ENCODE measurements at places on chromosomes 2 and 18. TPM values are rescaled to one million over a fixed set of nuclear protein-coding genes. Genes with fewer than 3 reads are reported as not detected.

Gene IL18RAP
- not detected for total RNA-seq

Gene ABHD1
- total RNA-seq, result not detected

Gene SKOR2
- not detected for total RNA-seq

Gene DYNAP
- not detected for total RNA-seq

Gene FOXI3
- total RNA-seq, result not detected

Gene ICOS
- total RNA-seq, result not detected

Gene TRIB2
- total RNA-seq, result 6.5 TPM

Gene TLK1
- total RNA-seq, result 11.8 TPM

Gene RAB12
- total RNA-seq, result 61.3 TPM

DNA sequence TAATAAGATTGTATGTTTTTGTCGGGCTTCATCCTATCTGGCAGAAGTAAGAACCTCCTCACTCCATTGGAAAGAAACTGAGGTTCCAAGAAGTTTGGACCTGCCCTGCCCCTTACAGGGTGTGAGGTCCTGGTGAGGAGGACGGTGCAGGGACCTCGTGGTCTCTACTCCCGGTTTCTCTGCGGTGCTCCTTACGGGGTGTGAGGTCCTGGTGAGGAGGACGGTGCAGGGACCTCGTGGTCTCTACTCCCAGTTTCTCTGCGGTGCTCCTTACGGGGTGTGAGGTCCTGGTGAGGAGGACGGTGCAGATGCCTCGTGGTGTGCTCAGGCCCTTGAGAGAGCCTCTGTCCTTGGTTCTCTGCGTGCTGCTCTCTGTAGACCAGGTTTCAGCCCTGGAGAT lies 5.2 kb downstream of the CTDP1 start:
- DNase-seq, result no peak

DNA sequence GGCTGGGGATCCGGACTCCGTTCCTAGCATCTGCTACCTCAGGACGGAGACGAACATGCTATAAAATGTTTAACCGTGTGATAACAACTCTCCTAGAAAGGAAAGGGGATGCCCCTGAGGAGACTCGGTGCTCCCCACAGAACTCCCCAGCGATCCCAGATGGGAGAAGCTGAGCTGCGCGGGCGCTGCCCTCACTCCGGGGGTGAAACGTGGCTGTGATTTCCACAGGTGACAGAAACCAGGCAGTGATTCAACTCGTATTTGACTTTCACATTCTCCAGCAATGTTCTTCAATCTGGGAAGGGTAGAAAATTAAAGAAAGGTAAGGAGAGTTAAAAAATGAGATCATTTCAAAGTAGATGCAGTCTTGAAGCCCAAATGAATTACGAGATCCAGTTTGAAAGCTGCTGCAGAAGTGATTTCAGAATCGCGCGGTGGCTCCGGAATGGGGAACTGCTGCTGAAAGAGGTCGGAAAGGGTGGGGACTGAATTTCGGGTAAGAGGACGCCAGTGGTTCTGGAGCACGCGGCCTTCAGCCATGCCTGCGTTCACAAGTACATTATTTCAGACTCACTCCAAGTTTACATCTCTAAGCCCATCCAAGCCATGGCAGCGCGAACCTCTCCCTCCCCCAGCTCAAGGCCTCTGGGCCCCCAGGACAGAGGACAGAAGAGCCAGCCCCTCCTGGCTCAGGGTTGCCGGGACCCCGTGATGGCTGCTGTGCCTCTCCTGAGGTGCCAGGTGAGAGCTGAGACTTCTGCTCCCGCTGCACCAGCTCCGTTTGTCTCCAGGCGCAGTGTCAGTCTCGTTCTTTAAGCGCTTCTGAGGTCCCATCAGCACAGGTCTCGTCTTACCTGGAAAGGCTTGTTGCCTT lies 39.5 kb downstream of the ADNP2 start:
- no peak for DNase-seq

GRCh38 chr2:186058614-186059013 lies 320.0 kb downstream of the FSIP2 start:
- DNase-seq, result no peak

DNA sequence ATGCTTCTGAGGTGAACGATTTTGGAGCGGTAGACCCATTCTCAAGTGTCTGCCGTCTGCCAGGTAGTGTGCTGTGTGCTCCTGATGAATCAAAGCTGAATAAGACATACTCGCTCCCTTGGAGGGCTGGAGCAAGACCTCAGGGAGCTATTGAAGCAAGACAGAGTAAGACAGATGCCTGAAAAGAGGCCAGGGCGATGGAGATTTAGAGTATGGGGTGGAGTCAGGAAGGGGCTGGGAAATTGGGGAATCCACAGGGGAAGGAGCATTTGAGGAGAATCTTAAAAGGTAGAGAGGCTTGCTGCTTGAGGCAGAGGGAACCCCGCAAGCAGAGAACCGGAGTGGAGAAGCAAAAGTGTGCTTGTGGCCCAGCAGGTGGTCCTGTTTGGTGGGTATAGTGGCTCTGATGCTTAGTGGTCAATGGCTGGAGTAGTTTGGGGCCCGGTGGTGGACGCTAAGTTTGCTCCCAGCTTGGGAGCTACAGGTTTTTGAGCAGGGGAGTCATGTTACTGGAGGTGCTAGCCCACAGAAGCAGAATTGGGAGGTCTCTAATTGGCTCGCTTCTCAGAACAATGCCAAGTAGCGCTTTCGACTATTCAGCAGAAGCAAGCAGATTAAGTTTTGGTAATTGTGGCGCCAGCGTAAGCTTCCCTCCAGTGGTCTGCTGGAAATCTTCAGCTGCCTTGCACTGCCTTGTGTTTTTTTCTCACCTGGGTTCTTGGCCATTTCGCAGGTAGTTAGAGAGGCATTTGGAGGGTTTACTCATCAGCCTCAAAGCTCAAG lies 2.0 kb downstream of the CNNM4 start:
- peak; percentile 44 for DNase-seq

GRCh38 chr18:3625742-3626091 lies 175.7 kb downstream of the TGIF1 start:
- DNase-seq, result peak; percentile 12

DNA sequence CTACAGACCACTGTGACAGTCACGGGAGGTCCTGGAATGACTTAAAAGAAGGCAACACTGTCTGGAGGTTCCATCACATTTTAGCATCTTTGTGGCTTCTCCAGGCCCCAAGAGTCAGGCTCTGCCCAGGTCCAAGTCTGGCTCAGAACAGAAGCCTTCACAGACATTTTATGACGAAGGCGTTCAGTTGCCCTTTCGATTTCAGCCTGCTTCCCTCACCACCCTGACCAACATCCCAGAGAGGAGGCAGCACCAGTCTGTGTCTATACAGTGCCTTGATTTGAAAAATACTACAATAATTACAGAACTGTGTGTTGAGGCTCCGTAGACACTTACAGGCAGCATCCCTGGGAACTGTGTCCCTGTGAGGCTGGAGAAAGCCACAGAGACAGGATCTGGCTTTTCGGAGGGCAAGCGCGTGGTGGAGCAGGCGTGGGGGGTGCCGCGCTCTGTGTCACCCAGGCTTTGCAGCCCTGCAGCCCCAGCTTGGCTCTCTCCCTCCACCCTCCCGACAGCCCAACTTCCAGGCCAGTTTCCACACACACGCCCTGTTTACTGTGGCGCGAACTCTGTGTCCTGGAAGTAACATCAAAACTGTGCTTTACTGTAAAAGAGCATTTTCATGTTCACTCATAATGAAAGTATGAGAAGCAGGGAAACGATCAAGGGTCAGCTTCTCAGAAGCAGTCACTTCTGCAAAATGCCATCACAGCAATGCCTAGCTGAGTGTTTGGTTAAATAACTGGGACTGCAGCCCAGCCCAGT lies 153.5 kb upstream of the ALKAL2 start:
- no peak for DNase-seq

DNA sequence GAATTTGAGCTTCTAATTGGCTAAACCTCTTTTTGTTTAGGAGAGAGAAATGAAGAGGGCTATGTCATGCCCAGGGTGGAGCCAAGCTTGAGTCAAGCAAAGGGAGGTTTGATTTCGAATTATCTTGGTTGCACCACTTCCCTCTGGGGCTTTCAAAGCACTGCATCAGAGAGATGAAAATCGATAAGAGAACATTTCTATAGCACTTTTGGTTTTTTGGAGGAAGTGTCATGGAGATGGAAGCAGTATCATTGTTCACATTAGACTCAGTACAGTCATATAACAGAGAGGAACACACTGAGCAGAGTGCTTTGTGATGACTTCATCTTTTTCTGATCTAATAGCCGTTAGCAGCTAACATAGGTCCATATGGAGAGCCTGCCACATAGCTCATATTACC lies 120.3 kb upstream of the UXS1 start:
- no peak for DNase-seq

- no peak for DNase-seq
Measured at GRCh38 chr2:66478731-66479316, 43.9 kb downstream of the MEIS1 start.

GRCh38 chr2:157418239-157418641 lies 25.6 kb downstream of the CYTIP start:
- DNase-seq, result no peak

- DNase-seq, result no peak
Measured at GRCh38 chr2:102604769-102605168, 14.6 kb upstream of the SLC9A2 start.

DNA sequence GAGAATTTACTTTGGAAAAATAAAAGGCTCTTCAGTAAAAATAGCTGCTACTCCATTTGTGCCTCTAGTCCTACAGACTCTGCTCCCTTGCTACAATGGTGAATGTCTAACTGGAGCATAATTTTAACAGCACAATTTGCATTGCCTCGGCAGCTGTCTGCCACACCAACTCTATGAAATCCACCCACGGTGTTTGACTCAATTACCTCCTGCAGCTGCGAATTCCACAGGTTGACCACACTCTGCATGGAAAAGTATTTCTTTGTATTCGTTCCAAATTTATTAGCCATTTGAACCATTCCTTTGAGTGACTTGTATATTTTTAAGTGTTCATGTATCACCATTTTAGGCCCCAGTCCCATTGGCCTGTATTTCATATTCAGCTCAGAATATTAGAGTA lies 182.1 kb upstream of the CCDC68 start:
- no peak for DNase-seq

DNA sequence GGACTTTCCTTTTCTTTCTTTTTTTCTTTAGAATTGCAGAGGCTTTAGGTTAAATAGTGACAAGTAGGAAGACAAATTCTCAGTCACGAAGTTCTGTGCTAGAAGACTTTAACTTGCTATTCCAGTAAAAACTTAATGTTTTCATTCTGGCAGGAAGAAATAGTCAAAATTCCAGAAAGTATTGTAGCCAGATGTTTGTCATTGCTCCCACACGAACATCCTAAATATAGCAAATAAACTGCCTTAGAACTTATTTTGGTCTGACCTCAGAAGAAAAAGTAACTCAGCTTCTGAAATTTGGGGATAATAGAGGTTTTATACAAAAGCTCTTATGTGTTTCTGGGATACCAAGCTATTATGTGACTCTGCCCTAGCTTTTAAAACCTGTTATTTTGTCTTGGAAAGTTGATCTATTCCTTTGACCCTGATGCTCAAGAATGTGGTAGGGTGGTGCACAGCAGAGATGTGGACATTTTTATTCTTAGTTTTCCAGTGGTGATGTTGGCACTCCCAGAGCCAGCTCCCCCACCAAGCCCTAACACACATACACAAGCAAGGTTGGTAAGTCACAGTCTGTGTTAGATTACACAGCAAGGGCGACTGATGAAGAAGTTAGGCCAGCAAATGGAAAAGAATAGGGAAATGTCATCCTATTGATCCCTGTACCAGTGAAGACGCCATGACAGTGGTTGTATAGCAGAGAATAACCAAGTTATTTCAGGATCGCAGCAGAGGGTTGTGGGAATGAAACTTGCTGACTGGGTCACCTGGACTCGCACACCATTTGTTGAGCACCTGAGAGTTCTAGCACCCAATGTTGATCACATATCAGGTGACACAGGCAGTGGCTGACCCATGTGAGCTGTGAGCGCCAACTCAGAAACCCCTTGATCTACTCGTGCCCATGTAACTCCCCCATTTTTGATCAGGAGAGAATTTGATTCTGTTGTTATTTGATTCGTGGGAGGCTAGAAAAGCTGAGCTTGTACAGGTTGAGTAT lies 23.7 kb downstream of the FARP2 start:
- no peak for DNase-seq

DNA sequence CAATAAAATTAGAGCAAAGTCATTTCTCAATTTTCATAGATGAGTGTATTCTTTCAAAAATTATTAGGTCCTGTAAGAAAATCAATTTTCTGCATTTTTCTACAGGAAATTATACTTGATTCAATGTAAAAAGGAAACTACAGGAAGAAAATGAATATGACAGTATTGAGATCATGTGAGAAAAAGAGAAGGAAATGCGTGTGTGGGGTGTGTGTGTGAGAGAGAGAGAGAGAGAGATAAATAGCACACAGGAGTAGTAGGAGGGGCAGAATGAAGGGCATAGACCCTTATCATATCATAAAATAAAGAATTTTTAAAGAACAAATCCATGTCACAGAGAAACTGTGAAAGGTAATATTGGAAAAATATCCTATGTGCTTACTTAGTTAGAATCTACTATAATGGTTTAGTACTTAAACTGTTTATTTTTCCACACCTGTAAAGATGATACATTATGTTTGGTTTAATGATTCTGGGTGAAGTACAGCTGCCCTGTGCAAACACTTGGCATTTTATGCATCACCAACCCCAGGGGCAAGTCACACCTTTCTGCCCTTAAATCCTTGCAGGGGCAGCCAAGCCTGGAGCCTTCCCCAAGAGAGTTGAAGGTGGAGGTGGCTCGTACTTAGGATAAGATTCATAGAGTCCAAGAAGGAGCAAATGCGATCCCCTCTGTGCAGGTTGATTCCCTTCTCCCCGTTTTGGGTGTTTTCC lies 276.4 kb downstream of the TGIF1 start:
- no peak for DNase-seq

GRCh38 chr18:44609181-44609941 lies 71.3 kb upstream of the SETBP1 start:
- DNase-seq, result no peak

DNA sequence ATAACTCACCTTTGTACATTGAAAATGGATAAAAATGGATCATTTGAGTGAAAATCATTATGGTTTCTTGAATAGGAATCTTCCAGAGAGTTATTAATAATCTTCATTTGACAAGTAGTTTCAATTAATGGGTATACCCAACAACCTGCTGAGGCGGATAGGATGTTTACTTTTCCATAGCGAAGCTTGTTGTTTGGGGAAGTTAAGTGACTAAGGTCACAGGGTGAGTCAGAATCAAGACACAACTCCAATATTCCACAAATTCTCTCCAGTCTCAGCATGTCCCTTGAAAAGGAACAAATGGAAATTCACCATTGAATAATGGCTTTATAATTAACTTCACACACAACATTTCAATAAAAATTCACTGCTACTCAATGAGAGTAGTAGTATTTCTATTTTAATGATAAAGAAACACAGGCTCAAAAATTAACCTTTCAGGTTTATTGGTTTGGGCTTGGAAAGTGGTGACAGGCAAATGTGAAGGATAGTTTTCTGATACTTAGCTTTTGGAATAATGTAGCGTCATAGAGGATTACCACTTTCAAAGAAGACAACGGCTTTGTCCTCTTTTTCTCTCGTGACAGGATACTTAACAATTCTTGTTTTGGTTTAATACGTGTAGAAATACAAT lies 211.3 kb downstream of the GPD2 start:
- DNase-seq, result peak; percentile 87

- DNase-seq, result no peak
Measured at GRCh38 chr2:67318993-67319481, 78.1 kb upstream of the ETAA1 start.

- no peak for DNase-seq
Measured at GRCh38 chr2:159769147-159769546, 28.9 kb downstream of the CD302 start.

GRCh38 chr2:196217116-196217515 lies 45.7 kb upstream of the STK17B start:
- DNase-seq, result no peak

GRCh38 chr2:96502891-96503636 lies 2.1 kb downstream of the NEURL3 start:
- DNase-seq, result no peak

- DNase-seq, result no peak
Measured at GRCh38 chr2:181152226-181152625, 171.8 kb downstream of the UBE2E3 start.

GRCh38 chr2:14401873-14402272 lies 230.6 kb upstream of the LRATD1 start:
- DNase-seq, result no peak
